ENCODE measurements at places on chromosomes 1 and 21.

DNA sequence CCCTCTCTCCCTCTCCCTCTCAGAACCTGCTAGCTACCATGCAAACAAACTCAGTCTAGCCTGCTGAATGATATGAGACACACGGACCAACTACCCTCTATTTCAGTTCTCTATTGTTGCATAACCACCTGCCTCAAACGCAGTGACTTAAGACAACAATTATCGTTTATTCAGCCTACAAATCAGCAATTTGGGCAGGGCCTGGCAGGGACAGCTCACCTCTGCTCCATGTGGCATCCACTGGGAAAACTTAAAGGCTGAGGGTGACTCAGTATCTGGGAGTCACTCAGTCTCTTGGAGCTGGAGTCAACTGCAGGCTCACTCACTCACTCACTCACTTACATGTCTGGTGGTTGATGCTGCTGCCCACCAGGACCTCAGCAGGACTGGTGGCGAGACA is 121.3 kb downstream of the SEC16B start:
- DNase-seq, result peak; percentile 42

DNA sequence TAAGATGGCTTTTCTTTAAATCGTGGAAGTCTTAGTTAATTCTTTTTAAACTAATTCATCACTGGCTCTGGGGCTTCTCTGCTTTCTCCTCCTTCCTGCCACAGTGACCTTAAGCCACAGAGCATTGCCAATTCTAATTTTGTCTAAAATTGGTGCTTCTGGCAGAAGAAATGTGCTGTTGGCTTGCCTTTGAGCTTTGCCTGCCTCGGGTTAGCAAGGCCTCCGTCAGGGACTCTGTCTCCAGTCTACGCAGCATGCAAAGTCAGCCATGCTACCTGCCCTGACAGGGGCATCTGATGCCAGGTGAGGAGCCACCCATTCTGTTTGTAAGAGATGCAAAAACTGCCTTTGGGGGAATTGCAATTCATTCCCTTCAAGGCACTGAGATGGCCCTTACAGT is 25.2 kb downstream of the CLDN14 start:
- no peak for DNase-seq

GRCh38 chr1:116159177-116159576 is 48.0 kb downstream of the MAB21L3 start:
- DNase-seq, result no peak

- no peak for DNase-seq
Measured at GRCh38 chr1:14924455-14925331, 228.9 kb upstream of the TMEM51 start.

DNA sequence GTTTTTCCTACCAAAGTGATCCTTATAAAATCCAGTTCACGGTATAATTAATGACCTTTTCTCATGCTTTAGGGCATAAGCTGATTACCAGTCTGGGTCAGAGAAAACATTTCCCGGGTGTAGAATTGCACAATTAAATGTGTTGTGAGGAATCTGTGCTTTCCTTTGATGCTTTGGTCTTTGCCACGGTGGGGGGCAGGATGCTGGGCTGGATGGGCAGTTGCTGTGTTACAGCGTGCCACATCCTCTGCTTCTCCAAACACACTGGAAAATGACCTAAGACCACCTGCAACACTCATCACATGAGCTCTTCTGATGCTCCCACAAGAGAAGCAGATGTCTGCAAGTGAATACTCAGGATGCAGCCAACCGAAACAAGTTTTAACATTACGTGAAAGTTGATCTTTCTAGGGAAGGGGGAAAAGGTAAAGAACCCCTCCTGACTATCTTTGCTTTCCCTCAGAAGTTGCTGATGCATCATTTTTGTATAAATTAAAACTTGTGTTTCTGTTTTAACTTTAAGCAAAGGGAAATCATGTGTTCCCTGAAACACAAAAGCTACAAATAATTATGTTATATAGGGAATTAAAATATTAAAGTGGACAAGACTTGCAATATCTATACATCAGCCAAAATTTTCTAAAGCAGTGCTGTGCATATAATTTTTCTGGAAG is 515.3 kb upstream of the NR5A2 start:
- peak; percentile 20 for DNase-seq

- no peak for DNase-seq
Measured at GRCh38 chr1:105204836-105205371, 1455.2 kb downstream of the AMY1C start.

GRCh38 chr21:39430954-39431353 is 14.6 kb downstream of the LCA5L start:
- no peak for DNase-seq

DNA sequence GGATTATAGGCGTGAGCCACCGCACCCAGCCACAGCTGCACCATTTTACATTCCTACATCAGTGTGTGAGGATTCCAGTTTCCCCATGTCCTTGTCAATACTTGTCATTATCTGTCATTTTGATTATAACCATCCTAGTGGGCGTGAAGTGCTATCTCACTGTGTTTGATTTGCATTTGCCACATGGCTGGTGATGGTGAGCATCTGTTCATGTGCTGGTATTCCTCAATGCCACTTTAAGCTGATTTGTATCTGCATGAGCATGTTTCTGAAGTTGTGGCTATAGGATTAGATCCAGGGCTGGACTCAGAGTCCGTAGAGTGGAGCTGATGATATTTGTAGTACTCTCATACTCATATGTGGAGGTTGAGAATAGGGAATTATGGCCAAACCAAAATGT is 36.6 kb downstream of the SRRM1 start:
- no peak for DNase-seq

- DNase-seq, result no peak
Measured at GRCh38 chr1:153929981-153930948, 7.5 kb upstream of the GATAD2B start.

DNA sequence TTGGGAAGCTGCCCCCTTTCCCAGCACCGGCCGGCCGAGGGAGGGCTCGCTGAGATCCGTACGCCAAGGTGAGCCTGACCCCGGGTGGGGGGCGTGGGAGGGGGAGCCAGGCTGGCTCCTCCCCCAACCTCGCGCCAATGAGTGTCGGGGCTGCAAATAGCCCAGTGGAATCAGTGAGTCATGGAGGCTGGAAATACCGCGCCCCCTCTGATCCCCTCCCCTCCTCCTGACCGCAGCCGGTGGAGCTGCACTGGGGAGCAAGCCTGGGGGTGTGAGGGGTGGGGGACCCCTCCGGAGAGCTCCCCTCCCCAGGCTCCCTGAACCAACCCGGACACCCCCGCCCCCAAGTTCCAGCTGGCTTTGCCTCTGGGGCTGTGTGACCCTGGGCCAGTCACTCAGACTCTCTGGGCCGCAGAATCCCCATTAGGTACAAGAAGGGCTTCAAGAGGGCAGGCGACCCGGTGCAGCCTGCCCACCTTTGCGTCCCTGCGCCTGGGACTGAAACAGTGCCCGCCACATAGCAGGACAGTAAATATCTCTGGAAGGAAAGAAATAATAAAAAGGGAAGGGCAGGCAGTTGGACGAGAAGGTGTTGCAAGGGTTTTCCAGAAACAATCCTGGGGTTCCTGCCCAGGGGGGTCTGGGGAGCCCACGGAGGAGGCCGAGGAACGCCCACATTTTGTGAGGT is 4.5 kb downstream of the HSPB7 start:
- DNase-seq, result no peak

DNA sequence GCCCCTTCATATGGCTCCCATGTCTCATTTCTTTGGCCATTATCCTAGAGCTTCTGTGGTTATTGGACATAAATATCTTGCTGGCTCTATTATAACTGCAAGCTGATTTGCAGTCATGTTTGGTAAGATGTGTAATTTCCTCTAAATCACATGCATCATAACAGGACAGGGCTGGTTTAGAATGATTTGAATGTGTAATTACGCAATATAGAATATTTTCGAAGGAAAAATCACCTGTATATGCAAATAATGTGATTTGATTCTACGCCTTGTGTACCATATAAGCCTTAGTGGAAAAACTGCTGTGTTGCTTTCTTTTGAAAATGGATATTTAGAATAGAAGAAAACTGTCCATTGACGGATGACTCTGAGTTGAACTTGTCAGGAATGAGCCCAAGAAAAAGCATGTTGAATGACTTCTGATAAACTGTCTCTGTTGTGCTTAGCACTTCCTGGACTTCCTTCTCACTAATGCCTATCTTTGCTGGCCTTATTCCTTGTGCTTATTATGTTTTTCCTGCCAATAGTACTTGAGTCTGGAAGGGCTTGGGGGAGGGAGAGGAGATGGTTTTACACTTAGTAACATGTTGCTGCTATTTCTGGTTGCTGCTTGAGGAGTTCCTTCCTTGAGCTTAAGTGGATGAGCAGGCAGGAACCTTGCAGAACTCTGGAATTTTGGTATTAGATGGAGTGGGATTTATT is 6.5 kb downstream of the CACHD1 start:
- peak; percentile 56 for DNase-seq

- DNase-seq, result no peak
Measured at GRCh38 chr1:51738681-51739080, 121.8 kb downstream of the OSBPL9 start.

DNA sequence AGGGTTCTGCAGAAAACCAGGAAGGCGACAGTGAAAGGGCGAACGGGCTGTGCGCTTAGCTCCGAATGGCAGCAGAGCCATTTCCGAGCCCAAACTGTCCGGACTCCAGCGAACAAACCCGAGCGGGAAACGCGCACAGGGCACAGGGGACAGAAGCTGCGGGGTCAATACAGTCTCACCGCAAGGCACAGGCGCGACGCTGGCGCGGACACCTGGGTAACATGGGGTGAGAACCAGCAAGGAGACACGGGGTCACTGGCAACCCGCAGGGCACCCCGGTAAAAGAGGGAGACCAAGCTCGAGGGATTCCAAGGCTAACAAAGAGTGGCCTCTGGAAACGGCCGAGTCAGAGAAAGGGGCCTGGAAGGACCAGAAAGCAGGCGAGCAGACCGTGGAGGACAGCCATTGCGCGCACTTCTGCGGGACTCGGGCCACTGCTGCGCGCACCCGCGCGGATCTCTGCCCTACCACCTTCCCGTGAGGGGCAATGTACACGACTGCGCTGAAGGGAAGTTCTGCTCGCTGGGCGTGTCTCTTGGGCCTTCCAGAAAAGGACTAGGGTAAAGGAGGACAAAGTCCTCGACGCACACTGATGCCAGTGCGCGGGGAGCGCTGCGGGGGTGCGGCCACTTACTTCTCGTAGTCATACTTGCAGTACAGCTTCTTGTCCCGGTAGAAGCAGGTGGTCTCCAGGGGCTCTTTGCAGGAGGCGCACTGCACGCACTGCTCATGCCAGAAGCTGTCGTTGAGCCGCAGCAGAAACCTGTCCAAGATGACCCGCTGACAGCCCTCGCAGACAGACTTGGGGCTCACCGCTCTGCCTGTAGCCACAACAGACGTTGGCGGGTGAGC is 3.8 kb downstream of the LMX1A start:
- DNase-seq, result no peak

GRCh38 chr1:25137106-25137505 is 95.2 kb downstream of the SYF2 start:
- DNase-seq, result no peak

GRCh38 chr1:155316922-155317321 is 3.8 kb upstream of the RUSC1 start:
- no peak for DNase-seq

- DNase-seq, result no peak
Measured at GRCh38 chr1:41363591-41364320, 2.5 kb downstream of the FOXO6 start.

GRCh38 chr1:202567738-202568137 is 142.5 kb downstream of the SYT2 start:
- DNase-seq, result no peak

DNA sequence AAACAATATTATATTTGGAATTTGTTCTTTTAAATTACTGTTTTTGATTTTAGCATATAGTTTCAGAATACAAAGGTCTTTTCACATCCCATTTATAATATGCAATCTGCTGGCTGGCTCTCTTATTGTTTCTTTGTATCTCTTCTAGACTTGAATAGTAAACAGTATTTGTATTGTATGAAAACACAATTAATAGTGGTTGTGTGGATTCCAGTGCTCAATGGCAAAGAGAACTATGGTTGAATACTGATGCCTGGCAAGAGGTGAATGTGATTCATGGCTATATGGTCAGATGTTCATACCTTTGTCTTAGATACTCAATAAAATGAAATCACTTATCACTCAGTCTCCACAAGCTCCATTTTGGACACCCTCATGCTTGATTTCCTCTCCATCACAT is 37.2 kb downstream of the OR6Y1 start:
- no peak for DNase-seq

- DNase-seq, result no peak
Measured at GRCh38 chr1:37782491-37782890, 11.2 kb upstream of the MANEAL start.

DNA sequence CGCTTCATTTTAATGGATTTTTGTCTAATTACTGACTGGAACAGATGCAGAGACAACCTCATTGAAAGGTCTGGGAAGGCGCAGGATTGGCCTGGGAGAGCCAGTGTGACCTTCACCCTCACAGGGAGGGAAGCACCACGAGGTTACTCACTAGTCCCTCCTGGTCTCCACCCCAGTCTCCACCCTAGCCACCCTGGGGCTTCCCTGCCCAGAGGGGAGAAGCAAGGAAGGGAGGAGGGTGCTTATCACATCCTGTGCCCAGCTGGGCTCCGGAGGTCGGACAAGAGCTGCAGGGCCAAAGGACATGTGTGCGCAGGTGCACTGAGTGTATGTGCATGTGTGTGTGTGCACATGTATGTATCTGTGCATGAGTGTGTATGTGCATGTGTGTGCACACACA is 220.1 kb upstream of the VAMP3 start:
- no peak for DNase-seq

- no peak for DNase-seq
Measured at GRCh38 chr1:115811140-115811828, 29.6 kb downstream of the NHLH2 start.

DNA sequence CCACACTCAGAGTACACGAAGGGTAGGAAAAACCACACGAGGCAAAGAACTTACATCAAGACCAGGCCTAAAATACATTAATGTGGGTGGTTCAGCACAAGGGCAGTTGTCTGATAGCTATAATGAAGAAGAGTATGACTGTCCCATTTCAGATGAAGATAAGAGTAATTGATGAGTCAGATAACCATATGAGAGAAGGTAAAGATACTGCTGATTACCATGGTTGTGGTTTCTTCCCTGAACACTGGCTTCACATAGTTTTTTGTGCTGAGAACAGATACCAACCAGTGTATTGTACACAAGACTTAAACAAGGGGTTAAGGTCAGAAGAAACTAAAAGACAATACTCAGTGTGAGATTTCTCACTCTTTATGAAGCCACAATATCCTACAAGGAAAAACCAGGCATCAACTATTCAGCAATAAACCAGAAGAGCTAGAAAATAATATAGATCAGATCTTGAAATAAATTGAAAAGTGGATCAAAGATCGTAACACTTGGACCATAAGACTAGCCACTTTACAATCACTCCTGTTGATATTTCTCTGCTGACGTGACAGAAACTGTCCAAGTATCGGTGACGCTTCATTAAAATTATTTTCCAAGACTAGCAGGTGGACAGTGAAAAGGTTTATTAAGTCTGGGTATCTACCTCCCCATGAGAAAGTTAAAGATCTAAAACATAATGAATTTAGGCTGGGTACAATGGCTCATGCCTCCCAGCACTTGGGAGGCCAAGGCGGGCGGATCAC is 28.6 kb downstream of the PUM1 start:
- no peak for DNase-seq

GRCh38 chr1:22809783-22810182 is 99.1 kb downstream of the EPHB2 start:
- DNase-seq, result no peak

Data from epithelial cell of proximal tubule (primary cell).